ENCODE measurements at places on chromosomes 7 and 10.
A peak's percentile ranks its signal among the peaks of the same experiment; 100 is the strongest.

DNA sequence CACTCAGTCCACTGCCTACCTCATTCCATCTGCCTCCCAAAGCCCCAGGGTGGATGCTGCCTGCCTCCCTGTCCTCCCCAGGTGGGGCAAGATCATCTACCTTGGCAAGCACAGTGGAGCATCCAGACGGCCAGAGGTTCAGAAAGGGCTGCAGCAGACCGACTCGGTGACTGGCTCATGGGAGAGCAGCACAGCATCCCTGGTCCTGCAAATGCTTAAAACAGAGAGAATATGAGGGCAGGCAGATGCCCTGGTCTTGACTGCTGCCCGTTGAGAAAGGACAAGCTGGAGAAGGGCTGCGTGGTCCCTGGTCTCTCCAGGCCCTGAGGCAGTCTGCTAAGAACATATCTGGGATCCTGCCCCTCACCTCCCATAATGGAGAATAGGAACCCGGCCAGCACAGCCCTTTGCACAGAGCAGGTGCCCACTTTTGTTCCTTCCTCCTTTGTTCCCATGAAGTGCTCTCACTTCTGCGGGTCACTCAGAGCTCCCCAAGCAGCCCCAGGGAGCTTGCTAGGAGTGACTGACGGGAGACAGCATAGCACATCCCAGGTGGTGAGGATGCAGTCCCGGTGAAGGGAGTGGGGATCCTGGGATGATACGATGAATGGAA, 1.4 kb downstream of the HPS1 start:
- DNase-seq: no peak
- H3K27me3 ChIP-seq: 0 out of 2 replicates have a peak, but pooled peaks cover 3% of the 10 kb centered on the region
- peaks cover 42% of the 10 kb centered on the region for H3K36me3 ChIP-seq
- no peak overlapping the region for H3K27ac ChIP-seq
- no peak overlapping the region for H3K4me3 ChIP-seq
- peaks cover 13% of the 10 kb centered on the region for H3K4me1 ChIP-seq

GRCh38 chr7:144820552-144820951, 15.3 kb downstream of the TPK1 start:
- H3K36me3 ChIP-seq: no peaks in the 10 kb centered on the region
- no peaks in the 10 kb centered on the region for H3K27me3 ChIP-seq
- no peak for DNase-seq
- H3K27ac ChIP-seq: no peak overlapping the region
- no peak overlapping the region for H3K4me3 ChIP-seq

GRCh38 chr7:20197837-20198236, 19.3 kb downstream of the MACC1 start:
- DNase-seq: no peak
- H3K4me1 ChIP-seq: peaks cover 17% of the 10 kb centered on the region
- H3K36me3 ChIP-seq: no peaks in the 10 kb centered on the region
- no peaks in the 10 kb centered on the region for H3K27me3 ChIP-seq

- H3K4me3 ChIP-seq: no peak overlapping the region
- no peaks in the 10 kb centered on the region for H3K27me3 ChIP-seq
- no peaks in the 10 kb centered on the region for H3K4me1 ChIP-seq
- DNase-seq: no peak
Measured at GRCh38 chr7:40288827-40289226, 154.0 kb downstream of the SUGCT start.

- no peaks in the 10 kb centered on the region for H3K36me3 ChIP-seq
- DNase-seq: no peak
- no peak overlapping the region for H3K4me3 ChIP-seq
- H3K27ac ChIP-seq: no peak overlapping the region
- peaks cover 14% of the 10 kb centered on the region for H3K27me3 ChIP-seq
Measured at GRCh38 chr10:111150691-111151090, 73.9 kb downstream of the ADRA2A start.

DNA sequence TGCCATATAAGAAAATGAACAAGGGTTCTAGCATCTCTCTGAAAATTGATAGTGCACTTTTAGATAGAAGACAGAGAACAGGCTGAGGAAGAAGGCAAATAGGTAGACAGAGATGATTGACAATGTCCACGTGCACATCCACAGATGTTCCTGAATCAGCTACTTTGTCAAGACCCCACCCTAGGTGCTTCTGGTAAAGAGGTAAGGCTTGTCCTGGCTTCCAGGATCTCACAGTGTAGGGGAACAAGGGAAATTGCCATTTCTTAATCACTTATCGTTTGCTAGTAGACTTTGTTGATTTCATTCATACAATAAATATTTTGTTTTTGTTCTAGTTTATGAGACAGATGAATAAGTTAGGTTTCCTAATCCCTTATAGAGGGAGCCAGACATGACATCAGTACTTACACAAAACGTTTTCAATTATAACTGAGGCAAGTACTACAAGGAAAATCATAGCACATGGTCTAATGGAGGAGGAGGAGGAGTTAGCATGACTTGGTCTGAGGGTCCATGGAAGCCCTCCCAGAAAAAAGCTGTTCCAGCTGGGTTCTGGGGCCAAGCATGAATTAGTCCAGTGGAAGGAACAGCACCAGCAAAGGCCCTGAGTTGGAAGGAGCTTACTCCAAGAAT, 115.9 kb upstream of the ARID5B start:
- peak overlapping the region; percentile 84 for H3K27ac ChIP-seq
- no peaks in the 10 kb centered on the region for H3K27me3 ChIP-seq
- no peak overlapping the region for H3K4me3 ChIP-seq
- H3K36me3 ChIP-seq: no peaks in the 10 kb centered on the region
- no peak for DNase-seq

GRCh38 chr10:78907551-78908211, 161.1 kb upstream of the ZMIZ1 start:
- H3K4me1 ChIP-seq: no peaks in the 10 kb centered on the region
- no peak overlapping the region for H3K4me3 ChIP-seq
- no peaks in the 10 kb centered on the region for H3K27me3 ChIP-seq

- DNase-seq: no peak
- no peaks in the 10 kb centered on the region for H3K27me3 ChIP-seq
Measured at GRCh38 chr7:96322373-96322695, 436 bp upstream of the SLC25A13 start.

GRCh38 chr10:132939957-132940790, 2.2 kb downstream of the CFAP46 start:
- no peak for DNase-seq
- H3K27me3 ChIP-seq: peaks cover 15% of the 10 kb centered on the region
- no peak overlapping the region for H3K27ac ChIP-seq
- H3K4me3 ChIP-seq: no peak overlapping the region
- H3K4me1 ChIP-seq: no peaks in the 10 kb centered on the region
- H3K36me3 ChIP-seq: no peaks in the 10 kb centered on the region

GRCh38 chr10:95697429-95697828, 3.7 kb upstream of the TCTN3 start:
- DNase-seq: no peak
- no peak overlapping the region for H3K4me3 ChIP-seq
- H3K27me3 ChIP-seq: no peaks in the 10 kb centered on the region
- peaks cover 7% of the 10 kb centered on the region for H3K36me3 ChIP-seq

DNA sequence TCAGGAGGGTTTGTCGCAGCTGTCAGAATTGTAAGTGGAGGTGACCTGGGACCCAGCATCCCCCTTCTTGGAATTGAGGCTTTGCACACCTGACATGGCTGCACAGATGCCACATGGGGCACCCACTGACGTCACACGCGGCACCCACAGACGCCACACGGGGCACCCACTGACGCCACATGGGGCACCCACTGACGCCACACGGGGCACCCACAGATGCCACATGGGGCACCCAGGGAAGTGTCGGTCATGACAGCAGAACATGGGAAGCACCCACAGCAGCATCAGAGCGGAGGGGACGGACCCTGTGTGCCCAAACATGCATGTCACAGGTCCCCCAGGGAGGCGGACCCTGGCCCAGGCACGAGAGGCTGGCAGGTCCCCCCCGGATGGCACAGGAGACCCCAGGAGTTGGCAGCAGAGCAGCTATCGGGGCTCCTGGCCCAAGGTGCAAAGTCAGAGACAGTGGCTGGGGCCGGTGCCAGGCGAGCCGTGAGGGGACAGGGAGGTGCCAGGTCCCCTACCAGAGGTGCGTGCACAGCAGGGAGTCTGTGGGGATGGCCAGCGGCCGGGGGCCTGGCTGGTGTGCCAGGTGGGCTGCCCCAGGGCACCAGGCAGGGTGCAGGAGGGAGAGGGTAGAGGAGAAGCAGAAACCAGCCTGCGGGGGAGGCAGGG, 21.1 kb downstream of the KNDC1 start:
- no peak overlapping the region for H3K4me3 ChIP-seq
- H3K36me3 ChIP-seq: no peaks in the 10 kb centered on the region
- DNase-seq: no peak
- no peaks in the 10 kb centered on the region for H3K4me1 ChIP-seq
- H3K27me3 ChIP-seq: no peaks in the 10 kb centered on the region

GRCh38 chr7:3416453-3416852, 115.4 kb downstream of the SDK1 start:
- no peak overlapping the region for H3K4me3 ChIP-seq
- H3K36me3 ChIP-seq: no peaks in the 10 kb centered on the region
- no peaks in the 10 kb centered on the region for H3K27me3 ChIP-seq
- no peaks in the 10 kb centered on the region for H3K4me1 ChIP-seq
- DNase-seq: no peak

DNA sequence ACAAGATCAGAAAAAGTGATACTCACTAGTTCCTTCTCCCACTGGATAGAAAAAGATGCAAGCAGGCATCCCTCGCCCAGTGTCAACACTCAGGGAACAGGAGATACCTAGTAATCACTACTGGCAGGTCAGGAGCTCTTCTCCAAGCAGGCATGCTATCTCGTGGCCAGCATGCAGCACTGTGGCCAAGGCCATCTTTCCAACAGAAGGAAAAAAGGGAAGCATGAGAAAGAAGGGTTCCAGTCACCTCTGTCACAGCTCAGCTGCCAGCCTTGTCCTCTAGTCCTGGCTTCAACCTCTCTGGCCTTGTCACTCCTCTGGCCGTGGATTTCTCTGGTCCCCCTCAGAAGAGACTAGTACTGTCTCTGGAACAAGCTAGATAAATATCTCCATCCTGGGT, 45.3 kb downstream of the DLG5 start:
- DNase-seq: no peak
- H3K36me3 ChIP-seq: no peaks in the 10 kb centered on the region
- H3K4me1 ChIP-seq: no peaks in the 10 kb centered on the region
- no peak overlapping the region for H3K4me3 ChIP-seq
- no peak overlapping the region for H3K27ac ChIP-seq
- no peaks in the 10 kb centered on the region for H3K27me3 ChIP-seq

DNA sequence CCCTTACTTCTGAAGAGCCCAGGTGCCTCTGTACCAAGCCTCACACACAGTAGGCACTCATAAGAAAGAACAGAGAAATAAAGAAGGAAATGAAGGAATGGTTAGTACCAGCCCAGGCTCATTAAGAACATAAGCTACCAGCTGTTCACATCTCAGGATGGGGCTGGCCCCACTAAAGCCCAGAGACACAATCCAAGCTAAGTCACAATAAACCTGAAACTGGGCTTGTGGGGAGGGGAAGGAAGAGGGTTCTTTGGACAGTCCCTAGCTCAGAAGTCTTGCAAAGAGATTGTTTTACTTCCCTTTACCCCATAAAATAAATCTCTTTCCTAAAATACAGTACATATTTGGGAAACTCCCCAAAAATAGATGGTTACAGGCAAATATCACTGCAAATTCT, 24.3 kb downstream of the FBXW4 start:
- DNase-seq: no peak
- H3K4me3 ChIP-seq: no peak overlapping the region
- peaks cover 38% of the 10 kb centered on the region for H3K36me3 ChIP-seq
- H3K4me1 ChIP-seq: peaks cover 5% of the 10 kb centered on the region
- no peak overlapping the region for H3K27ac ChIP-seq

DNA sequence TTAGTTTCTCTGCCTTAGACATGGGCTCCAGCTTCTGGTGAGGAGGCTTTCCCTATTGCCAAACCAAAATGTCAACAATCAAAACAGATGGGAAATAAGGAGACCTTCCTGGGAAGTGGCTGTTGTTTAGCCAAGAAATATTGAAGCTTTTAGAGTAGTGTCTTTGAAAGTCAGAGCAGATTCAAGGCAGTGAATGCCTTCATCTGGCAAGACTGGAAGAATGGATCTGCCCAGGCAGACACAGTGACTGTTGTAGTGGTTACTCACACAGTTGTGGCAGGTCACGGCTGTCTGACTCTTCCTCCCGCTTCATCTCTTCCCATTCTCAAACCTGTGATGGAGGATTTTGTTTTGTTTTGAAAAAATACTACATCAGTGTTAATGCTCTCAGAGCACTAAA, 154.1 kb upstream of the ADO start:
- H3K4me1 ChIP-seq: no peaks in the 10 kb centered on the region
- H3K4me3 ChIP-seq: no peak overlapping the region
- no peak overlapping the region for H3K27ac ChIP-seq
- DNase-seq: no peak

Data from SJSA1 (cell line).